ENCODE measurements at places on chromosomes 4 and X.

DNA sequence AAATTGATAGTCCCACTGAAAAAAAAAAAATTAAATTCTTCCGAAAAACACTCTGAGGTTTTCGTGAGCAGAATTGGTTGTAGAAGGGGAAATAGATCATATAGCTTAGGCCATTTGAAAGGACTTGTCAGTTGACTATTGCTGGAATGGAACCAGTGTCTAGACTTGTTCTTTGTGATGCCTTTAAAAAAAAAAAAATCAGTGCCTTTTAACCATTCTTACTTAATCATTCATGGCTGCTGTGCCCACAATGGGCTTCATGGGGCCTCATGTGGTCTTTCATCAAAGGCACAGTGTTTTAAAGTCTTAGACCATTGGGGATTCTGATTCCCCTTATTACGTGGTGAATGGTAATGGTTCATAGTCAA lies 139.3 kb downstream of the AFF1 start:
- DNase-seq: no peak

- no peak for DNase-seq
These were observed 836.5 kb upstream of the HTR2C start for GRCh38 chrX:113747274-113747973.

- peak; percentile 48 for DNase-seq
These were observed 1.2 kb downstream of the USP46 start for GRCh38 chr4:52657618-52658501.

- peak; percentile 41 for DNase-seq
These were observed 32.6 kb downstream of the DCK start for GRCh38 chr4:71026086-71026485.

GRCh38 chr4:86664959-86665358 lies 70.8 kb downstream of the PTPN13 start:
- no peak for DNase-seq

DNA sequence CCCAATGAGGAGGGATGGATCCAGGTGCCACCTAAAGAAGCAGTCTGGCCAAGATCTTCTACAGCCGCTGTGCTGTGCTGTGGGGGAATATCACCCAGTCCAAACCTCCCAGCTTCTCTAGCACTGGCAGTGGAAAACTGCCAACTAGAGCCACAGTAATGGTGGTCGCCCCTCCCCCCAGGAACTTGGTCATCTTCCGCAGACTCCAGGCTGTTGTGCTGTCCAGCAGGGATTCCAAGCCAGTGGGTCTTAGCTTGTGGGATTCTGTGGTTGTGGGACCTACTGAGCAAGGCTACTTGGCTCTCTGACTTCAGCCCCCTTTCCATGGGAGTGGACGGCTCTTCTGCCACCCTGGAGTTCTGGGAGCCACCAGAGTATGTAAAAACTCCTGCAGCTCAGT lies 18.2 kb downstream of the GPRASP1 start:
- no peak for DNase-seq

- no peak for DNase-seq
These were observed 357.8 kb downstream of the MID1IP1 start for GRCh38 chrX:39158801-39159657.

DNA sequence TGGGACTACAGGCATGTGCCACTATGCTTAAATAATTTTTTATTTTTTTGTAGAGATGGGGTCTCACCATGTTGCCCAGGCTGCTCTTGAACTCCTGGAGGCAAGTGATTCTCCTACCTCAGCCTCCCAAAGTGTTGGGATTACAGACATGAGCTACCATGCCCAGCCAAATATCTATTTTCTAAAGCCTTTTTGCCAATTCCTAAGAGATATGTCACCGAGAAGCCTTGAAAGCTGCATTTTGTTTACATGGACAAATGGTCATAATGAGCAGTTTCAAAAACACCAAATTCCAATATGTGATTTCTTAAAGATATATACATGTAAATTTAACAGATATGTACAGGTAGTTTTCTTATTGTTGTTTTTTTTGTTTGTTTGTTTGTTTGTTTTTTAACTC lies 33.0 kb upstream of the PGRMC2 start:
- DNase-seq: no peak

DNA sequence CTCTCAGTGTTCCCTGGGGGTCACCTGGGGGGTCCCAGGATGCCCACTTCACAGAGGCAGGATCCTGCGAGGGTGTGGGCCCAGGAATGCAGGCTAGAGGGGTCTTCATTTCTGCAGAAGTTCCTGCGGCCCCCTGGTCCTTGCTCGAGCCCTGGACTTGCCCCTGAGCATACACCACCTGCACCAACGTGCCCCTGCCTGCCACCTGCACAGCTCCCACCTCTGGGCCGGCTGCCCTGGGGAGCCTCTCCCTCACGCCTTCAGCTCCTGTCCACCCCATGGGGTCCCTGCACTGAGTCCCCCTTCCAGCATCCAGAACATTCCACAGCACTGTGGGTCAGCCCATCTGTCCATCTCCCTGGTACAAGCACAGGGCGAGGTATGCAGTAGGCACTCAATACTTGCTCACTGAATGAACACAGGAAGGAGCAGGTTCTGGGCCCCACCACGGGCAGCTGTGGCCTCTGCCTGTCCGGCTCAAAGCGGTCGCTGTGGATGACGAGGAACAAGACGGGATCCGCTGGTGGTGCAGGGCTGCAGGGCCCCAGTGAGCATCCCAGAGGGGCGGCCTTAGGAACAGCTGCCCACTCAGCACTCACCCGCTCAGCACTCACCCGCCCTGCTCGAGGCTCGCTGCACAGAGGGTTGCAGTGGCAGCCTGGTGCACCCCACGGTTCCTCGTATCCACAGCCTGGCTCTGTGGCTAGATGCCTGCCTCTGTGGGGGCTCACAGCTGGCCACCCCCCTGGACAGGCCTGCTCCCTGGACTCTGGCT lies 70.5 kb upstream of the MXD4 start:
- no peak for DNase-seq

- DNase-seq: no peak
These were observed 2.5 kb upstream of the SOX3 start for GRCh38 chrX:140507223-140507981.

DNA sequence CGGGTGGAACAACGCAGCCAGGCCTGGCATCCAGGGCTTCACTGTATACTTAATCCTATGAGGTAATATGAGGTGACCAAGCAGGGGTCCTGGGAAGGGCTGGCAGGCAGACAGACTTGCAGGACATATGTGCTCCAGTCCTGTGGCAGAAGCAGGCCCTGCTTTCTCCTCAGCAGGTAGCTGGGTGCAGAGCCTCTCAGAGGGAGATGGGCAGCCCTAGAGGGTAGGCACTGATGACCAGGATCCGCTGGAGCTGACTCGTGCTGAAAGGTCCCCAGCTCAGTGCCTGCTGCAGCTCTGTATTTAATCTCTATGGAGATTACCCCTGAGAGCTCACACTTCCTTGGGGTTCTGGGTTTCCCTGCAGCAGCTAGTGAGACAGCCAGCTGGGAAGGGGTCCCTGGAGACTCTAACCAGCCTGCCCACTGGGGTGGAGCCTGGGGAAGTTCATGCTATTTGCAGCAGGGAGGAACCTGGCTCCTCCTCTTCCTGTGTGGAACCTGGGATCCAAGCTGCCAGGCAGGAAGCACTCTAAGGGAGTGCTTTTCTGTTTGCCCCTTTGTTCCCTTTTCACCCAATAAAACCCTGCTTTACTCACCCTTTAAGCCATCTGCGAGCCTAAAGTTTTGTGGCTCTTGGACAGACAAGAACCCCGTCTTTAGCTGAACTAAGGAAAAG lies 339.2 kb downstream of the DCAF12L2 start:
- no peak for DNase-seq

DNA sequence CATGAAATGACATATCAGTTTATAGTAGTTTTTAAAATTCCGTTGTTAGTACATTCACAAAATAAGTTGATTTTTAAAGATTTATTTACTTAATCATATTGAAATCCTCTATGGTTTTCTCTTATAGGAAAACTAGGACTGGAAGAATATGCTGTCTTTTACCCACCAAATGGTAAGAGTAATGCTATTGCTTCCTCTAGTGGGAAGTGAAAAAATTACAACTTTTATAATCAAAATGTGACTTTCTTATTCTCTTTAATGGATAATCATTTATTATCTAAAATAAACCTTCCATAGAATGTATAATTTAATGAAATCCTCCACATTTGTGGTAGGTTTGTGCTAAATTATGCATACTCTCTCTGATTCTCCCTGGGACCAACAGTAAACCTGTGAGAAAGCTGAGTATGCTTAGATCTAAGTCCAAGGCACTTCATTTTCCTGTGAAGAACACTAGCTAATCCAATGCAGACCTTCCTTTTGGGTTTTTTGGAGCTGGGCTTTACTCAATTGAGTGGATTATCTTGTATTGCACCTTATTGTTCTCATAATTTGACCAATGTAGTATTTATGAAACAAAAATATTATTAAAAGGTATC lies 136.2 kb downstream of the TBC1D19 start:
- DNase-seq: no peak

DNA sequence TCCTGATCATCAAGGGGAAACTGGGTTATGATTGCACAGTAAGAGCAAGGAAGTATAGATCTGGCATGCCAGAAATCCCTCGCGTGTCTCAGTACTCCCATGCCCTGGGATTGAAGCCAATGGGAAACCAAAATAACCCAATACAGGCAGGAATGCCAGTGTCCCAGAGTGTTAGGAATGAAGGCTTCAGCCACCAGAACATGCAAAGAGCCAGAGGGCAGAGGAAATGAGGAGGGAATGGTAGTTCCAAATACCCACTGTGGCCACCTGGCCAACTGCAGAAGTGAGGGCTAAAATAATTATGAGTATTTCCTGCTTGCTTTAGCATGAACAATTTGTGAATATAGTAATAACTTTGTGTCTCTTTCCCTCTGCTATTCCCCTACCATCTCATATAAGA lies 12.2 kb downstream of the MTNR1A start:
- DNase-seq: peak; percentile 81
